ENCODE measurements at places on chromosomes 3 and 15.

GRCh38 chr15:31525988-31526665 is 199.5 kb downstream of the KLF13 start:
- DNase-seq: no peak

- no peak for DNase-seq
These were observed 219.3 kb downstream of the EBLN2 start for GRCh38 chr3:73280746-73281145.

- DNase-seq: no peak
These were observed 38.5 kb downstream of the EPHB1 start for GRCh38 chr3:134833453-134834163.

DNA sequence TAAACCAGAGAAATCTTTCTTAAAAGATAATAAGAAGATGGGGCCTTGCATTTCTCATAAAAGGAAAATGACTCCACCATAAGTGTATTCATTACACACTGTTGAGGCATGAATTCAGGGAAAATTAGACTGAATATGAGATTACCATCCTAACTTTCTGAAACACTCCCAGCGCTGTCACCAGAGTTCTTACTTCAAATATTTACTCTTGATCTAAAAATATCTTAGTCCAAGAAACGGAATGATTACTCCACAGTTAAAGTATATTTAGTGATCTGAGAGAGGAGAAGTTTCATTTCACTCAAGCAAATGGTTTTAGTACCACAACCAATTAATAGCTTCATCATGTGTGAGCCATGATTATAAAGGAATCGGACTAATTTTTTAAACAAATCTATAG is 300.3 kb downstream of the ZBTB20 start:
- no peak for DNase-seq

GRCh38 chr3:179760944-179761343 is 108.1 kb downstream of the USP13 start:
- no peak for DNase-seq

DNA sequence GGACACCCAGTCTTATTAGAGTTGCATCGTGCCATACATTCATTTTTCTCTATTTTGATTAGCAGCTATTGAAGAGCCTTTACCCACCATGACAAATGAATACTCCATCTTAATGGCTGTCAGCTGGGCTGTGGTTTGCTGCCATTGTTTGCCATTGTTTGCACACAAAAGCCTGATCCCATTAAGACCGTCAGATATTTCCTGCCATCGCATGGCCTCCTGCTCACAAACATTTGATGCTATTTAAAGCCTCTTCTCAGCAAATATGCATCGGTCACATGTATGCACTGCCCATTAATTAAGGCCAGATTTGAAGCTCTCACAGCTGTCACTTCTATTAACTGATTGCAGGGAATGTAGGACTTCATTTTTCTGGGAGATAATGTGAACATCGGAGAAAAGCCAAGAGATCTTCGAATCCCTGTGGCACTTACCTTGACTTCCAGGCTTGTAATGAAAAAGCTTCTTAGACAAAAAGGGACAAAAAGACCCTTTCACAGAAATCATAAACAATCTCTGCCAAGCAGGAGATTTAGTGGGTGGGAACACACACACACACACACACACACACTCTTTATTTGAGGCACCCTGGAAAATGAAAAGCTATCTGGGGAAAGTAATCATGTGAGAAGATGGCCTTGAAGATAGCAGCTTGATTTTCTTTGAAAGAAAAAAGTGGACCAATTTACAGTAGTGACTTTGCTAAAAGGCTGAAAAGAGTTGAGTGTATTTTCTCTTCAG is 175.4 kb upstream of the NR2E3 start:
- DNase-seq: peak; percentile 34

GRCh38 chr3:5304789-5305683 is 117.5 kb downstream of the EDEM1 start:
- no peak for DNase-seq

DNA sequence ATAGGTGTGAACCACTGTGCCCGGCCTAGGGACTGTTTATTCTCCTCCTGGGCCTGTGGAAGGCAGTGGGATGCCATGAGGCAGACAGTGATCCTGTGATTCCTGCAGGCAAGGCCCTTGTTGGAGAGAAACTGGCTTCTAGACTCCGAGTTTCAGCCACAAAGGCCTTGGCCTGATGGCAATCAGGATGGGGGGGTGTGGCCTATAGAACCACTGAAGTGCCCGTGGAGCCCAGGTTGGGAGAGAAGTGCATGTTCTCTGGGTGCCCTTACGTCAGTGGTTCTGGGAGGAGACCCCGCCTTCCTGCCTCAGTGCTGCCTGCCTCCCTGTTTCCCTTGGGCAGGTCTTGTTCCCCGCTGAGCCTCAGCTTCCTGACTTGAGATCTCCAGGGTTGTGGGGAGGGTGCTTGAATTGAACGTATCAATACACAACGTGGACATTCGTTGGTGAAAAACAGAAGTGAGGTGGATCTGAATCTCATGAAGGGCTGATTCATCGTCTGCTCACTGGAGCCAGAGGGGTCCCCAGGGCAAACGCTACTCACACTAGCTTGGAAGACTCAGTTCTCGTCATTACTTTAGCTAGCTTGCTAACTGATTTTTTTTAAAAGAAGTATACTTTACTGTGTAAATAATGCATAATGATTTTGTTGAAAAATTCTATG is 31.8 kb downstream of the IRAK2 start:
- DNase-seq: no peak

DNA sequence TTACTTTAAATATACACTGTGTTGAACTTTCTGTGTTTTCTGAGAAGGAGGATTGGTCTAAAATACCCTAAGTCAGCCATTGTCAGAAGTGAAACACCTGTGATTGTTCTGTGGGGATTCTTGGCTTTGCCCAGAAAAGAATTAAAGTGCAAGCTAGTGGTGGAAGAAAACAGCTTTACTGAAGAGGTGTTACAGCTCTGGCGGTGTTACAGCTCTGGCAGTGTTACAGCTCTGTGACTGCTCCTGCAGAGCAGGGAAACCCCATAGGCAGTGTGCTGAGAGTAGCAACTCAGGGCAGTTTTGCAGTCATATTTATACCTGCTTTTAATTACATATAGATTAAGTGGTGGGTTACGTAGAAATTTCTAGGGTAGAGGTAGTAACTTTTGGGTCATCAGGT is 66.6 kb downstream of the C3orf20 start:
- no peak for DNase-seq

- DNase-seq: no peak
These were observed 494.1 kb downstream of the ZNF385D start for GRCh38 chr3:21256932-21257331.

- no peak for DNase-seq
These were observed 5.8 kb downstream of the SQOR start for GRCh38 chr15:45640616-45641015.

DNA sequence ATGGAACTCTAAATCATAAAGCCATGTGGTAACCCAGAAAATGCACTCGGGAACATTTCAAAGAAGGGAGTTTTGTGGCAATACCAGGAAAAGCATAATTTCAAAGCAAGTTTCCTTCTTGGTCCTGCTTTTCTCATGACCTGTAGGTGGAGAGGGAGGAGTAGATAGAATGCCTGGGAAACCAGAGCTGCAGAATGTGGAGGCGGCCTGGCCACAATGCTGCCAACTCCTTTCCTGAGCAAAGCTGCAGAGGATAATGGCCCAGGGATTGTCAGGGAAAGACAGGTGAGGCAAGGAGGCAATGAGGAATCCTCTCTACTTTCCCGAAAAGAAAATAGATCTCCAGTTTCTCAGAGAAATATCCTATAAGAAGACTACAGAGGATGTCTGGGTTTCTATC is 330.3 kb downstream of the FGF12 start:
- no peak for DNase-seq

- DNase-seq: no peak
These were observed 49.9 kb downstream of the TMCO5A start for GRCh38 chr15:37984368-37984767.

GRCh38 chr3:10330319-10330718 is 9.4 kb upstream of the SEC13 start:
- DNase-seq: no peak

DNA sequence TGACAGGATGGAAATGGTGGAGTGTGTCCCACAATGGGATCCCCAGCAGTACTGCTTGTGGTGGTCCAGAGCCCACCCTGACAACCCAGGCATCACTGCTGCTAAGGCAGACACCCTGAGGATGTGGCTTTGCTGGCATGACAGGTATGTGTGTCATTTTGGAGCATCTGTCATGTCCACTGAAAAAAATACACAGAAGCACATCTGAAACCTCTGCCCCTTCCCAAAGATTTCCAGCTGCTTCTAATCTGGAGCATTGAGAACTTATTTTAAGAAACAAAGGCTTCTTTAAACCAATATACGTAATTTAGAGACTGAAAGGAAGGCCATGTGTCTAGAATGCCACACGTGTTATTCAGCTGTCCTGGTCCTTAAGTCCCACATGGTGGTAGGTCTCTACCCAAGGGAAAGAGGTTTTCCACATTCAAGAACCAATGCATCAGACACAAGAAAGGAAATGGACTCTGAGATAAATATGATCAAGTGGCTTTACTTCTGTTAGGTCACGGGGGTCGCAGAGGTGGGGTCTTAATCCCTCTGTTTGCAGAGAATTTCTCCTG is 88.3 kb downstream of the PDZRN3 start:
- DNase-seq: no peak

GRCh38 chr3:52471371-52472238 is 16.2 kb downstream of the NISCH start:
- DNase-seq: no peak

DNA sequence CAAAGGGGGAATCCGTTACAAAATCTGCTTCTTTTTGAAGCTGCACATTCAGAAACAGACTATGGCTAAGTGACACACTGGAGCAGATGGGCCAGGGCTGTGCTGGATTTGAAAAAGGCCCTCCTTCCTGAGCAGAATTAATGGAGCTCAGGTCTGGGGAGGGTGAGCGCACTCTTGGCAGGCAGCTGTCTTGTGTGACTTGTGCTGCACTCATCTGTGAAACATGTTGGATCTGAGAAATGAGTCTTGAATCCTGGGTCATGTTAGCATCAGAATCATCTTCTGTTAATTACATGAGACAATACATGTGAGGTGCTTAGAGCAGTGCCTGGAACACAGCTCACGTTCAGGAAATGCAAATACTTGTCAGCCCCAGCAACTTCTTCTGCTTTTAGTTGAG is 219.6 kb downstream of the THSD4 start:
- DNase-seq: no peak
